ENCODE measurements at places on chromosomes 7 and 10. TPM values are rescaled to one million over a fixed set of nuclear protein-coding genes. Genes with fewer than 3 reads are reported as not detected.

- no peak for DNase-seq
These were observed 23.3 kb upstream of the MEST start for GRCh38 chr7:130468612-130469011.

DNA sequence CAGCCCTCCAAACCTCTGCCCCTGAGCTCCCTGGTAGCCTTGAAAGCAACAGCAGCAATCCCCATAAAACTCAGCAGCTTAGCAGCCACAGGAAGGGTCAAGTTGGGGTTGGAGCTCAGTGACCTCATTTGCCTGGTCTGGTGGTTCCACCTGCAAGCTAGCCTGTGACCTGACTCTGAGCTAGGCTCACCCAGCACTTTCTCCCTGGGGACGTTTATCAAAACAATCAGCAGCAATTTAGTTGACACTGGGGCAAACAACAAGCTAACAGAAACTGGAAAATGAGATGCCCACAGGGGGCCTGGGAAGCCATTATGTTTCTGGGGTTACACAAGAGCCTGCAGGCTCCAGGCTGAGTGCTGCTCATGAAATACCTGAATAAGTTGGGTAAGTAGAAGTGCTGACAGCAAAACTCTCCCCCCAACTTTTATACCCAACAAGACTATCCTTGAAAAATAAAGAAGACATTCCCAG is 22.4 kb upstream of the CRYGN start:
- DNase-seq = no peak

- no peak for DNase-seq
These were observed 6.8 kb downstream of the ORAI2 start for GRCh38 chr7:102439963-102440795.

DNA sequence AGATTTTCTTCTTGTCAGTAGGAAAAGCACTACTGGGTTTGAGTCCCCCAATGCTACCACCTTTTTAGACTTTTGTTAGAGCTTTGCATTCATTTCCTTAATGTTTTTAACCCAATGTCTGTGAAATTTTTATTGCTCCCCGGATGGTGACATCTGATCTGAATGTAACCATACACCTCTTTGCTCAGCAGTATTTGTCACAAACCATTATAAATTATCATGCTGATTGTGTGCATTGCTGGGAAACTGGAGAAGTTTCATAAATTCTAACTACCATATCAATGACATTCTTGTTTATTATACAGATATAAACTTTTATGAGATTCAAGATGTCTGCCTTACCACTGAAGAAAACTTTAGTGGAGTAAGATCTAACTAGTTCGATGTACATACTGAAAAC is 8.5 kb downstream of the NRP1 start:
- DNase-seq = no peak

- no peak for DNase-seq
These were observed 63.8 kb downstream of the ICA1 start for GRCh38 chr7:8197994-8198698.

- no peak for DNase-seq
These were observed 62.1 kb downstream of the PTEN start for GRCh38 chr10:87925570-87925969.

DNA sequence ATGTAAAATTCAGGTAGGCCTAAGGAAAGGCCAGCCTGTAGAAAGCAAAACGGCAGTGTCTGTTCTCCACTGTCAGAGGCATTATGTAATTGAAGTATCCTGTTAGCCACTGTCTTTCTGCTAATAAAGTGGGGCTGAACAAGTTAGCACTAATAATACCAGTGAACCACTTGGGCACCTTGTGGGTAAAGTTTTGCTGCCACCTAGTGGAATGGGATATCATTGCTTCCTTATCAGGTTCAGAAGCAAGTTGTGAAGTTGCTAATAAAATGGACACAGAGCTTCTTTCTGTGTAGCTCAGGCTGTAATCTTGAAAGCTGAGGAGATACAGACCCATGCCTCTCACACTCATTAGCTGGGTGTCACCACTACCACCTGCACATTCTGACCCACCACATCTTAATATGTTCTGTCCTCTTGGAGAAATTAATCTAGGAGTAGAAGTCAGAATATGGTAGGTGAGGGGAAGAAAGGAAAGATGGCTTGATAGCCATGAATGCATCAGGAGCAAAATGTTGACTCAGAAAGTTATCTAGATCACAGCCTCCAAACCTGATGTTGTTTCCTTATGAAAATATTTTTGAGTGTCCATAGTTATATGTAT is 175.1 kb downstream of the SEPTIN7 start:
- DNase-seq = peak; percentile 76

DNA sequence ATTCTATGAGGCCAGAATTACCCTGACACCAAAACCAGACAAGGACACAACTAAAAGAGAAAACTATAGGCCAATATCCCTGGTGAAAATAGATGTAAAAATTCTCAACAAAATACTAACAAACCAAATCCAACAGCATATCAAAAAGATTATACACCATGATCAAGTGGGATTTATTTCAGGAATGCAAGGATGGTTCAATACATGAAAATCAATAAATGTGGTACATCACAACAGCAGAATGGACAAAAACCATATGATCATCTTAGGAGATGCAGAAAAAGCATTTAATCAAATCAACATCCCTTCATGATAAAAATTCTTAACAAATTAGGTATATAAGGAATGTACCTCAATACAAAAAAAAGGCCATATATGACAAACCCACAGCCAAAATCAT is 5.6 kb upstream of the SCART1 start:
- no peak for DNase-seq

DNA sequence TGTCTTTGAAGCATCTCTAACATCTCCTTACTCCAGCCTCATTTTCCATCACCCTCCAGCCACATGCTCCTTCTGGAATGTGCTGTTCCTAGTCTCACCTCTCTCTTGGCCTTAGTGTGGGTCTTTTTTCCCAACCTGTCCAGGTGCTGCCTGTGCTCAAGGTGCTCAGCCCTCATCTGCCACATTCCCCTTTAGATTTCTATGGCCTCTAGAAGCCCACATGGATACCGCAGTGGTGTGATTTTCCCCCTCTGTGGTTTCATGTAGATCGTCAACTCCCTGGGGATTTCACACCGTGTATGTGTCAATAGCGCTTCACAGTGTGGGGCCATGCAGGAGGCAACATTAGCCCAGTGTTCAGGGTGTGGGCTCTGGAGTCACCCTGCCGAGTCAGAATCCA is 32.5 kb downstream of the BMPER start:
- DNase-seq = no peak

DNA sequence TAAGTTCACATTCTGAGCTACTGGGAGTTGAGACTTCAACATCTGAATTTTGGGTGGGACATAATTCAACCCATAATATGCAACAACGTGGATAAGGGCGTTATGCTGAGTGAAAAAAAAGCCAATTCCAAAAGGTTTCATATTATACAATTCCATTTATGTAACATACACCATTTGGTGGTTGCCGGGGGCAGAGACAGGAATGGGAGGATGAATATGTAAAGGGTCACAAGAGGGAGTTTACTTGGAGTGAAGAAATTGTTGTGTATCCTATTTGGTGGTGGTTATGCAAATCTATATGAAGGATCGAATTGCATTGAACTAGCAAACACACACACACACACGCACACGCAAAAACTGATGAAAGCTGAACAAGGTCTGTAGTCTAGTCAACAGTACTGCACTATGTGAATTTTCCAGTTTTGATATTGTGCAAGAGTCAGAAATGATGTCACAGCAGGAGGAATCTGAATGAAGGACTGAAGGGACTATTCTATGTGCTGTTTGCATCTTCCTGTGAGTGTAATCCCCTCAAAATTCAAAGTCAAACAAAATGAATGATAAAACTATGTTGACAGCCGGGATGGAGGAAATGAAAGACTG is 249.2 kb upstream of the HABP2 start:
- DNase-seq = no peak

DNA sequence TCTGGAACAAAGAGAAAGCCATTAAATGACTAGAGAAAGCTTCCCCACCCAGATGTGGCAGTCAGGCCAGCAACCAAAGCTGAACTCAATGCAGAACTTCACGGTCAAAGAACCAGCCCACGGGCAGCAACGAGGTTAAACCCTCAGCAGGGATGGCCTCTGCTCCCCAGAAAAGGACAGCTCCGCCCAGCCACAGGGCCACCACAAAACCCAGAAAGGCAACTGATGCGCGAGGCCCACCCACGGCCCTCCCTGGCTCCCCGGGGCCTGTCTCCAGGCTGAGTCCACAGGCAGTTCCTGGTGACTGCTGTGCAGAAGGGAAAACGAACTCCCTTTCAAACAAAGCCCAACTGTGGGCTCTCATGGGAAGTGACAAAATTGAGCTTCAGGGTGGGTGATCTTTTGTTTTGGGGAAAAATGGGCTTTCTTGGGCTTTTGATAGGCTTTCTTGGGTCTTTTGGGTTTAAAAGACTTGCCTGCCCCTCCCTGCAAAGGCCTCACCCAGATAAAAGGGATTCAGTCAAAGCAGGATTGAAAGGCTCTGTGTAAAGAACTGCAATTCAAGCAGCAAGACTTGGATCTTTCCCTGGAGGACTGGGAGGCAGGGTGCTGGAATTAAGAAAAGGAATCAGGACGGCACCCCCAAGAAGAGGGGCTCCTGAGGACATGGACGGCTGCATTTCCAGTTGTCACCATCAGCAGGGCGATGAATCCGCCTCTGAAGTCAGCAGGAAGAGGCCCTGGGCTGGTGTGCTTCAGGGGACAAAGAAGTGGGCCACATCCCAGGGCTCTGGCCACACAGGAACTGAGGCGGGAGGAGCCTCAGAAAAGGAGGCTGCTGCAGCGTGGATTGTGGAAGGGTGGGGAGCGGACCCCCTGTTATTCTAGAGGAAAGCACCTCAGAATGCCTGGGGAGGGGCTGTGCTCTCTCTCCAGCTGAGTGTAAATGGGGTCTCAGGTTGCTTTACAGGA is 209.9 kb downstream of the USP6NL start:
- DNase-seq = no peak

- DNase-seq = no peak
These were observed 330.9 kb downstream of the GFRA1 start for GRCh38 chr10:115942101-115942500.

- DNase-seq = no peak
These were observed at the start of gene IGFBP1 for GRCh38 chr7:45888185-45888992. IGFBP1 (plus strand) TSS chr7:45888488; CDS start chr7:45888653, 165 bp downstream.

- DNase-seq = no peak
These were observed 90.1 kb downstream of the FOXL3 start for GRCh38 chr7:380139-380485.

DNA sequence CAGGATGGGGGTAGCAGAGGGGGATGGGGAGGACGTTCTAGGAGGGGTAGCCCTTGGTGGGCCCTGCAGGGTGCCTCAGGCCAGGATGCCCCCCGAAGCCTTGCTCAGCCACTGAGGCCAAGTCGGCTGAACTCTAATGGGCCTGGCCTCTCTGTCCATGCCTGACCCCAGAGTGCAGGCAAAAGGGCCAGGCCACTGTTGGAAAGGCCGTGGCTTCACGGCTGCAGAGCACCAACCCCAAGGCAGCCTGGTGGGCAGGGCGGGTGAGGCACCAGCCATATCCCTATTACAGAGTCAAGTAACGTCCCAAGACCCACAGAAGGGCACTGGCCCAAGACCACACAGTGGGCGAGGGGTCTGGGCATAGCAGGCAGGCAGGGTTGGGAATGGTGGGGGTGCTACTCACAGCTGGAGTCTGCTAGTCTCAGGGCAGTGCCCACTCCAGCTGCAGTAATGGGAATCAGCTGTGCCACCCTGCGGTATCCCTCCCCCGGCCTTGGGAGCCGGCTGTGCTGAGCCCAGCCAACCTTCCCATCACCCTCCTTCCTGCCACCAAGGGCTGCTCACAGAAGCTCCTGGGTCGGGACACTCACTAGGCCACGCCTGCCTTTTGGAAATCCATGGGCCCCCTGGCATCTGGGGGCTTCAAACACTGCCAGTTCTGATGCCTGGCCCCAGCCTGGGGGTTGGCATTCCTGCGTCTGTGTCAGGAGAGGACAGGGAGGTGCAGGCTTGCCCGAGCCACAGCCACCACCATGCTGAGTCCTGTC is 4.0 kb upstream of the LFNG start:
- no peak for DNase-seq

DNA sequence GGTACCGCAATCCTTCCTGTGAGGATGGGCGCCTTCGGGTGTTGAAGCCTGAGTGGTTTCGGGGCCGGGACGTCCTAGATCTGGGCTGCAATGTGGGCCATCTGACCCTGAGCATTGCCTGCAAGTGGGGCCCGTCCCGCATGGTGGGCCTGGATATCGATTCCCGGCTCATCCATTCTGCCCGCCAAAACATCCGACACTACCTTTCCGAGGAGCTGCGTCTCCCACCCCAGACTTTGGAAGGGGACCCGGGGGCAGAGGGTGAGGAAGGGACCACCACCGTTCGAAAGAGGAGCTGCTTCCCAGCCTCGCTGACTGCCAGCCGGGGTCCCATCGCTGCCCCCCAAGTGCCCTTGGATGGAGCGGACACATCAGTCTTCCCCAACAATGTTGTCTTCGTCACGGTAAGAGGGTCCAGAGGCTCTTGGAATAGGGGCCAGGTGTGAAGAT is 1.7 kb downstream of the MEPCE start:
- no peak for DNase-seq

GRCh38 chr7:3552499-3552898 is 251.4 kb downstream of the SDK1 start:
- no peak for DNase-seq

- DNase-seq = no peak
These were observed 11.9 kb downstream of the MYO1G start for GRCh38 chr7:44966731-44967538.

GRCh38 chr7:44463169-44463808 is 27.2 kb downstream of the NUDCD3 start:
- DNase-seq = no peak

EIF3B gene
- 174 TPM for polyA plus RNA-seq

SFTPD gene
- 0.68 TPM for polyA plus RNA-seq

CCZ1 gene
- 74.0 TPM for polyA plus RNA-seq

PSMA2 gene
- polyA plus RNA-seq = 254 TPM

FMC1 gene
- 22.8 TPM for polyA plus RNA-seq

POT1 gene
- polyA plus RNA-seq = 39.8 TPM
